Stimulated activated CD8-positive, alpha-beta memory T cell treated with anti-CD3 and anti-CD28 coated beads, Interleukin-4, amount 100 ng/mL, for 1 hour (primary cell): ENCODE measurements at places on chromosomes 2 and 18.

GRCh38 chr2:127857265-127857808 lies 618 bp downstream of the POLR2D start:
- no peak for DNase-seq

DNA sequence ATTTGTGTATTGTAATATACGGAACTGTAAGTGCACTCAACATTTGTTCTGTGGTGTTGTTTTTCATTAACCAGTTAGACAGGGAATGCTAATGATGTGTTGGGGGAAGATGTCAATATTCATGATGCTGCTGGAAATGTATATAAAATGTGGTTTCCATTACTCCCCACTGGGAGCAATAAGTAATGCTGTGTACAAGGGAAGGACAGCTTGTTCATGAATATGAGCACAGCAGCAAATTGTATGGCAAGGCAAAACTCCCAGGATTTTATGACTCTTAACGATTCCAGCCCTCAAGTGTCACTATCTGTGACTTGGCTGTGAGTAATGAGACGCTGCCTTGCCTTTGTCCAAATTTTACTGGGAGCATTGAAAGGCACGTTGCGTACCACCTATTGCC lies 312.4 kb upstream of the DDX18 start:
- DNase-seq, result no peak

GRCh38 chr2:102895376-102895775 lies 133.5 kb downstream of the TMEM182 start:
- DNase-seq, result no peak

GRCh38 chr2:9560628-9561027 lies 5.0 kb upstream of the ADAM17 start:
- no peak for DNase-seq

DNA sequence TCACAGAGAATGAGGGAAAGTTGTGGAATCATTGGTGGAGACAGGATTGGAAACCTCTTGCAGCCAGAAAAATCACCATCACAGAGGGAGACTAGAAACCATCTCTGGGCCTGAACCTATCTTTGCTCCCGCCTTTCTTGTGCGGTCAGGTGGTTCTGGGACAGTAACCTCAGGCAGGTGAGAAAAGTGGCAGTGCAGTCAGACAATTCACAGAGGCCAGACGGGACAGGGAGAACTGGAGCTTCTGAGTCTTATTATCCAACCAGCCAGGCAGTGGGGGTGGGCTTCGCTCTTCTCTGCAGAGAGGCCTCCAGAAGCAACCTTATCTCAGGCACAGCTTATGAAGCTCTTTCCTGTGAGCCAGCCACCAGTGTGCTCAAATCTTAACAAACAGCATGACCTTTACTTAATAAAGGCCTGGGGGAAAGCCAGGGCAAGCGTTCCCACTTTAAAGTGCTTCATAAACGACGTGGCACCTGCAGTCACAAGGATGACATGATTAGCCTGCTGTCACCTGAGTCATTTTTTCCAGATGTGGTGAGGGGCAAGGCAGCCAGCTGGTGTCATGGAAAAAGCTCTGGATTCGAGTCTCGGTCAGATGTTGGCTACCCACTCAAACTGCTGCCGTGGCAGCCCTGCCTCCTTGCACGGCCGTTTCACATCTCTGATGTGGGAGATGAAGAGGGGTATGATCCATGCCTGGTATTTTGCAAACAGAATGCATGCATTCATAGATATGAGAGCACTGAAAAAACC lies 109.7 kb downstream of the B3GNT2 start:
- DNase-seq, result no peak
